ENCODE measurements at places on chromosomes 3 and 15.

DNA sequence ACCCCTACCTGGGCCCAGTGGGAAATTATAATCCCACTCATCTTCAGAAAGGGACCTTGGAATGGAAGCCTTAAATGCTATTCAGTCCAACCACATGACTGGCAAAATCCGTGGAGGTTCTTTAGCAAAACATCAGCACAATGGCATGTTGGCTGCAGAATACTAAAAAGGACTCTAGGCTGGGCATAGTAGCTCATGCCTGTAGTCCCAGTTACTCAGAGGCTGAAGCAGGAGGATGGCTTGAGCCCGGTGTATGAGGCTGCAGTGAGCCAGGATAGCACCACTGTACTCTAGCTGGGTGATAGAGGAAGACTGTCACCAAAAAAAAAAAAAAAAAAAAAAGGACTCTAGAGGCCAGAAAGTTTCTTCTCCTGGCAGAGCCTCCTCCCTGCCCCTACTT is 60.6 kb upstream of the RYK start:
- no peak overlapping the region for H3K4me3 ChIP-seq
- no peaks in the 10 kb centered on the region for H3K36me3 ChIP-seq
- DNase-seq = no peak
- H3K27ac ChIP-seq = no peak overlapping the region
- H3K27me3 ChIP-seq = no peaks in the 10 kb centered on the region

DNA sequence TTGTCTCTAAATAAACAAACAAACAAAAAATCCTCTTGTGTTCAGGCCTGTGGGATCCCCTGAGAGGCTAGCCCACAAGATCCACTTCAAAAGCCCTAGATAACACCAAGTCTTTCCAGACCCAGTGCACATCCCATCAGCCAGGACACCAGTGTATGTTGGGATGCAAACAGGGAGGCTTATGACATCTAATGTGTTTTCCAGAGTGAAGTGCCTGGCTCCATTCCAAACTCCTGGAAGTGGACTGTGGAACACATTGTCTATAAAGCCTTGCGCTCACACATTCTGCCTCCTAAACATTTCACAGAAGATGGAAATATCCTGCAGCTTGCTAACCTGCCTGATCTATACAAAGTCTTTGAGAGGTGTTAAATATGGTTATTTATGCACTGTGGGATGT is 57.0 kb downstream of the MLH1 start:
- no peak for DNase-seq
- H3K27ac ChIP-seq = no peak overlapping the region
- H3K4me3 ChIP-seq = no peak overlapping the region
- H3K4me1 ChIP-seq = peaks cover 19% of the 10 kb centered on the region

DNA sequence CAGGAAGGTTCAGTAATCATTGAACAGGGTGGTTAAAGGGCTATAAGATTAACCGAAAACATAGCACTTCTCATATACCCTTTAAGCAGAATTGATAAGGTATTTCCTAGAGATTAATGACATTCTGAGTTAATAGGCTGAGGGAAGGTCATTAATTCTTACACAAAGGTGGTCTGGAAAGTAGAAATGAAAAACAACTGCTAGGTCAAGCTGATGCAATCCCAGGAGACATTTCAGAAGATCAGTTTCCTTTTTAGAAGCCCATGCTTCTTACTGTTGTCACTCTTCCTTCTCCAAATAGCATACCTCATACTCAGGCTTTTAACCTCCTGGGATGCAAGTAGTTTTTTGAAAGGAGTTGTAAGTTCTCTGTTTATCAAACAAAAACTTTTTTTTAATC is 8.8 kb downstream of the FILIP1L start:
- H3K36me3 ChIP-seq = no peaks in the 10 kb centered on the region
- peak overlapping the region; percentile 75 for H3K27ac ChIP-seq
- H3K4me3 ChIP-seq = peak overlapping the region; percentile 6
- peaks cover 45% of the 10 kb centered on the region for H3K4me1 ChIP-seq
- no peak for DNase-seq
- H3K27me3 ChIP-seq = no peaks in the 10 kb centered on the region

DNA sequence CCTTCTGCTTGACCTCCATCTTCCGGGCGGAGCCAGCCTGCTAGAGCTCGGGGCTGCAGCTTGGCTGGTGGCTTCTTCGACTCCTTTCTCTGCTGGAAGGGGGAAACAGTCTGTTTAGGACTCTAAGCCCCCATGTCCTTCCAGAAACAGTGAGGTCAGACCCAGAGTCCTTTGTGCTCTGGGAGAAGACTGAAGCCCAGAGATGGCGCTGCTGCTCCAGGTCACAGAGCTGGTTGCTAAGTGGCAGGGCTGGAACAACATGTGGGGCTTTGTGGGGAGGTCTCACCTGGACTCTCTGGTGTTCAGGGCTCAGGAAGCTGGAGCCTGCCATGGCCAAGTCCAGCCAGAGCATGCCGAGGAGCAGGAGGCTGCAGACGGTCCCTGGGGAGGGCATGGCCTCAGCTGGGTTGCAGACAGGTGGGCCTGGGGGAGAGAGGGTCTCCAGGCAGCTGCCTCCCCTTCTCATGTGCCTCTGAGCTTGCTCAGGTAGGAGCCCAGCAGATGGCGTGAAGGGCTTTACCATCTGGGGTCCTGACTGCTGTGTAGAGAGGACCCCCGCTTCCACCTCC is 2.9 kb downstream of the GHRL start:
- H3K27ac ChIP-seq = no peak overlapping the region
- H3K4me1 ChIP-seq = peaks cover 9% of the 10 kb centered on the region
- no peak overlapping the region for H3K4me3 ChIP-seq
- no peak for DNase-seq

DNA sequence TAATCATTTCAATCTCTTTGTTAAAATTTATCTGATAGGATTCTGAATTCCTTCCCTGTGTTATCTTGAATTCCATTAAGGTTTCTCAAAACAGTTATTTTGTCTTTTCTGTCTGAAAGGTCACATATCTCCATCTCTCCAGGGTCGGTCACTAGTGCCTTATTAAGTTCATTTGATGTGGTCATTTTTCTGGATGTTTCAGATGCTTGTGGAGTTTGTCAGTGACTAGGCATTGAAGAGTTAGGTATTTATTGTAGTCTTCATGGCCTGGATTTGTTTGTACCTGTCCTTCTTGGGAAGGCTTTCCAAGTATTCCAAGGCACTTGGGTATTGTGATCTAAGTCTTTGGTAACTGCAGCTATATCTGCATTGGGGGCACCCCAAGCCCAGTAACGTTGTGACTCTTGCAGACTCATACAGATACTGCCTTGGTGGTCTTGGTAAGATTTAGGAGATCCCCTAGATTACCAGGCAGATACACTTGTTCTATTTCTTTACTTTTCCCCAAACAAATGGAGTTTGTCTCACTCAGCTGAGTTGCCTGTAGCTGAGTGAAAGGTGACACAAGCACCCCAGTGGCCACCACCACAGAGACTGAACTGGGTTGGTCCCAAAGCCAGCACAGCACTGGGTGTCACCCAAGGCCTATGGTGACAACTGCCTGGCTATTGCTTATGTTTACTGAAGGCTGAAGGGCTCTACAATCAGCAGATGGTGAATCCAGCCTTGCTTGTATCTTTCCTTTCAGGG is 18.9 kb upstream of the SLC27A2 start:
- H3K4me1 ChIP-seq = no peaks in the 10 kb centered on the region
- H3K27me3 ChIP-seq = no peaks in the 10 kb centered on the region
- H3K4me3 ChIP-seq = no peak overlapping the region
- H3K36me3 ChIP-seq = no peaks in the 10 kb centered on the region
- peak; percentile 9 for DNase-seq

DNA sequence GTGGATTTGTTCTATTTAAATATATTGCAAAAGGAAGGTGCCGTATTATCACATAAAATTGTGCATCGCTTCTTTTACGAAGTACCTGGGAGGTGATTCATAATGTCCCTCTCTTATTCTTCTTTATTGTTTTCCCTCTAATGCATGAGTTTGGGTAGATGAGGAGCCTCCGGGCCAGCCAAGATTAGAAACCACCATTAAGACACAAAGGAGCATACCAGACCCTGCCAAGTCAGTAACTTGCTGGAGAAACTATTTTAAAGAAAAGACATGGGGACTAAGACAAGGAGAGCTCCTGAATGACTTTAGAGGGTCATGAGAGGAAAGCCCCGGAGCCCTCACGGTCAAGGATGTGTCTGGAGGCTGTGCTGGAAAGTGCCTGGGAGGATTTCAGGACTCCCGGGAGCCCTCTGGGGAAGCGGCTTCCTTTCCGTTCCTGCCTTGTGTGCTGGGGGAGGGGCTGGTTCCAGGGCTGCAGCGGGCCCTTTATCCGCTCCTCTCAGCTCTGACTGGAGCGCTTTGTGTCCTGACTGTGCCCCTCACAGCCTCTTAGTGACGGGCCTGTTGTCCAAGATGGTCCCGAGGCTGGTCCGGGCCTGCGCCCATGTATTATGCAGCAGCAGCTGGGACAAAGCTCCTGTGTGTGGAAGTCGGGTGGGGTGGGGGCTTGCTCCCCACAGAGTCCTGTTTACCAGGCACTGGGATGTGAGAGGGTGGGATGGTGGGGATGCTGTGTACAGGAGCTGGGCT is 35.7 kb downstream of the CORO2B start:
- no peaks in the 10 kb centered on the region for H3K27me3 ChIP-seq
- H3K4me3 ChIP-seq = no peak overlapping the region
- DNase-seq = no peak
- H3K27ac ChIP-seq = no peak overlapping the region

Measured in Karpas-422 (cell line).